ENCODE measurements at places on chromosomes 4 and X.

- peak; percentile 92 for DNase-seq
These were observed 26.5 kb upstream of the IRAK1 start for GRCh38 chrX:154046031-154046781.

DNA sequence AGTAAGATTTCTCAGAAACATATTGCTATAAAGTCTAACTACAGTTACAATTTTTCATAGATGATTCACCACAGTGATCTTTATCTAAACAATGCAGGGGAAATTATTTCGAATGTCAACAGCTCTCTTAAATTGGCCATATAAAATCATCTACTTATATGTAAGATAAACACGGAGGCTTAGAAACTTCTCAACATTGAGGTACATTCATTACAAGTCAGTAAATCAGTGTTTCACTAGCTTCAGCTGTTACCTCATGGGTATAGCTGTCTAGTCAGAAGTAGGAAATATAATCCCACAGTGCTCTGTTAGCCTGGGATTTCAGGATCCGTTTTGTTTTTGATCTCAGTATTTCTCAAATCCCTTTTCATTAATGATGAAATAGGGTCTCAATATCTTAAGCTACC lies 43.2 kb downstream of the PCDH7 start:
- DNase-seq = peak; percentile 37

DNA sequence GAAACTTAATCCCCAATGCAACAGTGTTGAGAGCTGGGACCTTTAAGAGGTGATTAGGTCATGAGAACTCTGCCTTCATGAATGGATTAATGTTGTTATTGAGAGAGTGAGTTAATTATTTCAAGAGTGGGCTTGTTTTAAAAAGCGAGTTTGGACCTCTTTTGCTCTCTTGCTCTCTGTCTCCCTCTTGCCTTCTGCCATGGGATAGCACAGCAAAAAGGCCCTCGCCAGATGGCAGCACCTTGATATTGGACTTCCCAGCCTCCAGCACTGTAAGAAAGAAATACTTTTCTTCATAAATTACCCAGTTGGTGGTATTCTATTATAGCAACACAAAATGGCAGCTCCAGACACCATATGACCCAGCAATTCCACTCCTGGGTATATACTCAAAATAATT lies 7.0 kb upstream of the ATP6AP2 start:
- DNase-seq = peak; percentile 15

DNA sequence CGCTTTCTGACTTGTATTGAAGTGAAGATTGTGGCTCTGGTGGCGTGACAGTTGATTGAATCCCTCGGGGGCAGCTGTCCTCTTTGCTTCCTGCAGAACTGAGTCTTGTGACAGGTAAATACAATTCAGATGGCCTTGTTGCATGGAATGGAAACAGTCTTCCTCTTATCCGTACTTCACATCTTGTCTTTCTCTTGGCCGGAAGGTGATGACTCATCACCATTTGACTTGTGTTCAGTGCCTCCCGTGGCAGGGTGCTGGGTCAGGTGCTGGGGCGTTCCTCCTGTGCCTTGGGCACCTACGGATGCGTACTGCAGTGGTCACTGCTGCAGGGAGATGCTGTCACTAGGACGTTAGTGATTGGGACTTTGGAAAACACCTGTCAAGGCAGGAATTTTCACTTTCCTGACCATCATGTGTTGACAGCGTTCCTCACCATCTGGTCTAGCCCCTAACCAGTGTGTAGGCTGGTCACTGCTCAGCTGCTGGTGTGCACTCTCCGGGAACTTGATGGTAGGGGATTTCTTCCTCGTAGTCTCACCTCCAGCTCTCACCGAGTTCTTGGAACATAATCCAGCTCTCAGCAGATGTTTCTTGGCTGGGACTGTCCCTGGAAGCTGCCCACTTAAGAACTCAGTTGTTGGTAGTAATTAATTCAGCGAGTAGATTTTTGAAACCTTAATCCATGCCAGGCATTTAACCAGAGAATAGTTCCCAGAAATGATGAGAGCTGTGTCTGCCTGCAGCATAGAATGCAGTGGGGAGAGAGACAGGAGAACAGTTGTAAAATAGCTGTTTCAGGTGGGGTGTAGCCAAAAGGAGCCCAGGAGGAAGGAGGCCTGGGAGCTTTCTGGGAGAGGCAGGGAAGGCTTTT lies 7.2 kb downstream of the TBC1D14 start:
- DNase-seq = no peak

DNA sequence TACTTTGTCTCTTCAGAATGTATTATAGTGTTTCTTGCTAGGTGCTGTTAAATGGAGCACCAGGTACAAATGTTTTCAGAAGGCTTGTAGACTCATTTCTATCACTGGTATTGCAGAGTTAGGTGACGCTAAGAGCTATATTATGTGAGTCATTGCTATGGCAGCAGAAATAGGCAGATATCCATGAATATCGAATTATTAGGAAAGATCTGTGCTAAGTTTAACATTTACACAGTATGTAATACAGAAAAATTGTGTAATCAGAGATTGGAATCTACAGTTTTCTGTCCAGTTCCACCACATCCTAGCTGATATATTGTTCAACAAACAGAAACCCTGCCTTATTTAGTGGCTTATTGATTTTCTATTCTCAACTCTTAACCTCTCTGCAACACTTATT lies 1025.5 kb downstream of the STIM2 start:
- no peak for DNase-seq

DNA sequence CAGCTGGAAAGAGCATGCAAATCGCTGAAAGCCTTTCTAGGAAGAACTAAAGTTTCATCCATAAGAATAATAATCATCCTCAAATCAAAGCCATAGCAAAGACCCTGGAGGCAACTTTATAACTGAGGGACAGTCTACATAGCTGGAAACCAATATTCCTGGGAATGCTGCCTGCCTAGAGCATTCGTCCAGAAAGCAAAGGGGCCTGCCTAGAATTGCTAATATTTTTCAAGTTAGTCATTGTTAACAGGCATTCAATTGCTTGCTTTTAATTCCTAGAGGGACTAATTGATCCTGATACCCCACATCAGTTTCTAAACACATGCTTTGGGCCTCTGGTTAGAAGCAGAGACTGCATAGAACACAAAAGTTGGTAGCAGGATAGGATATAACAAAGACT lies 4.2 kb upstream of the PPARGC1A start:
- DNase-seq = no peak

DNA sequence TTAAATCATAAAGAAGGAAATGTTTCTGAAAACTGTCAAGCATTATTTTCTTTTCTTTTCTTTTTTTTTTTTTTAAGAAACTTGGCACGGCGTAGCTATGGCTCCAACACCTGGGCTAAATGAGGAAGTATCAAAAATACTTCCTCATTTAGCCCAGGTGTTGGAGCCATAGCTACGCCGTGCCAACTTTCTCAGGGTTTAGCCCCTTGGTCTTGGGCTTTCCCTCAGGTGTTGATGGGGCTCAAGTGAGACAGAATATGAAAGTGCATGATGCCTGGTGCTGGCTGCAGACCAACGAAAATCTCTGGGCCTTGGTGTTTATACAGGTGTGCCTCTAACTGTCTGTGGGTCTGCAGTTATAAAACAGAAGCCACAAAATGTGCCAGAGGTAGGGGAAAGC lies 132.7 kb downstream of the ARHGAP24 start:
- no peak for DNase-seq

DNA sequence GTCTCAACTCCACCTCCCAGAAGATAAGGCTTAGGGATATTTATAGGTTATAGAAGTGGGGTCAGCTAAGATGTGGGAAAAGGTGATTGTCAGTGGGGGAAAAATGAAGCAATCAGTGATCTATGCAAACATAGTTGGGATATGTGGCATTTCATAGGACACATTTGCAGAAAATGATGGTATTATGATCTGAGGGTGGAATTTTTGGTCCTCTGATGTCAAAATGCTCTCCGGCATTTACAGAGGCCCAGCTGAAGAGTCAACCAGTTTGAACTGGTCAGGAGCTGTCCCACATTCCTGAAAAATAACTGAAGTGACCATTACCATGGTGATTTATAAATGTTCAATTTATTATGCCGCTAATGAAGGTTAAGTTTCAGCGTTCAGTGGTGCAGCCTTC lies 12.2 kb upstream of the HPGD start:
- DNase-seq = no peak

GRCh38 chr4:143713553-143713952 lies 13.1 kb upstream of the FREM3 start:
- DNase-seq = no peak

GRCh38 chrX:1433646-1434357 lies 18.9 kb downstream of the ASMTL start:
- DNase-seq = no peak

DNA sequence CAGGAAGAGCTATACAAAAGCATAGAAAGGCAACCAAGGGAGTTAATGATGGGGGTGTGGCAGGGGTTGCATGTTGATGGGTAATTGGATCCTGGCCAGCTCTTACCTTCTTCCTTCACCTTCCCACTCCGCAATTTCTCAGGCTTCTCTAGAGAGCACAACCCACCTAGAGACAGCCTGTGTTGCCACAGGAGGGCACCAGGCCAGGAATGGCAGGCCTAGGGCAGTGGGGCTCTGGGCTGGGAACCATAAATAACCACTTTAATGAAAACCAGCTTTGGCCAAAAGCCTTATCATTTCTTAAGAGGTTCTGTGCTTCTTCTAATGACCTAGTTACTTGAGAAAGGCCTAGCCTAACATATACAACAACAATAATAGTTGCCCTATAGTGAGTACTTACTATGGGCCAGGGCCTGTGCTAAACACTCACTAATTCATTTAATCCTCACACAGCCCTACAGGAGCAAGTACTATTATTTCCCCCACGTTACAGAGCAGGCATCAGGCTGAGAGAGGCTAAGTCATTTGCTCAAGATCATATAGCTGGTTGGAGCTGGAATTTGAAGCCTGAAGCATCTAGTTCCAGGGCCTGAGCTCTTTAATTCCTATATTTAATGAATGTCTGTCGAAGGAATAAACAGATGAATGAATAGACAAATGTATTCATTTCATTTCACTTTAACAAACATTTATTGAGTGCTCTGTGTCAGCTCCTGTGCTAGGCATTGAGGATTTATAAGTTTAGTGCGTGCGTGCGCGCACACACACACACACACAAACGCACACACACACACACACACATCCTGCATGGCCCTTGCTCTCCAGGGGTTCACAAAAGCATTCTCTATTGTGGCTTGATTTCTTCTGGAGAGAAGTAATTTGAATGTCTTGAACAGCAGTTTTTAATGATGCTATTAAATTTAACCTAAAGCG lies 66.8 kb downstream of the RTL9 start:
- peak; percentile 32 for DNase-seq

- no peak for DNase-seq
These were observed 30.3 kb upstream of the BRS3 start for GRCh38 chrX:136457303-136457917.

GRCh38 chrX:115563633-115564162 lies 2.7 kb downstream of the PLS3 start:
- no peak for DNase-seq

DNA sequence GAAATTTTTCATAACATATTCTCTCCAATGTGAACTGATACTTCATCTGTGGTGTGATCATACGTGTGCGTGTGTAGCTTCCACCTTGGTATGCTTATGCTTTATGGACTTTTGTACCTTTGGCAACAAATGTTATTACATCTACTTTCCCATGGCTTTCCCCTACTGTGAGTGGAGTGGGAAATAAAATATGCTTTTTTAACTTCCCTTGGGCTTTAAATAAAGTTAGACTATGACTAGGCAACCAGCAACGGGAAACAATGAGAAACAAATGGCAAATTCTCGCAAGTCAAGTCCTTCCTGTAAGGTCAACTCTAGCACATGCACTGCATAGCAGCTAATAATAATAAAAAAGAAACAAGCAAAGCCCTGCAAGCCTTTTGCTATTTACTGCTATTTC lies 205.0 kb upstream of the PDE5A start:
- DNase-seq = peak; percentile 81

GRCh38 chr4:142473960-142474338 lies 372.2 kb downstream of the INPP4B start:
- DNase-seq = no peak

GRCh38 chrX:68146054-68146453 lies 287.2 kb downstream of the OPHN1 start:
- DNase-seq = peak; percentile 49

DNA sequence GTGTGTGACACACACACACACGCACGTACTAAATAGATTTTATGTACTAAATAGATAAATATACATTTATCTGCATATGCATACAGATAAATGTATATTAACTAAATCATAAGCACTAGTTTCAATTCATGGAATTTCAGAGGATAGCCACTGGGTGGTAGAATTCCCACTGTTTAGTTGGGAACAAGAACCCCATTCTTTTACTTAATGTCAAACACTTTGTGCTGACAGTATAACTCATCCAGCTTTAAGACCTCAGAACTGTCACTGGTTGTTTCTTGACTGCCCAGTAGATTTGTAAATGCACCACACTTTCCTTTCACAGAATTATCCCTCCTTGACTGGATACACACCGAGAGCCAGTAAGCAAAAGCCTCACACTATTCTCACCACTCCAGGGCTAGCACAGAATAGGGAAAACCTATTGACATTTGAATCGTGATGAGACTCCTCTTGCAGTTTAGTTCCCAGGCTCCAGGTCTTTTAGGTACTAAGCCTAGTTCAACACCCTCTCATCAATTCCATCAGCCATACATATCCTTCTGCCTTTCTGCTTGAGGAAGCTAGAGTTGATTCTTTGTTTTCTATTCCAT lies 32.4 kb downstream of the PPARGC1A start:
- DNase-seq = peak; percentile 44

DNA sequence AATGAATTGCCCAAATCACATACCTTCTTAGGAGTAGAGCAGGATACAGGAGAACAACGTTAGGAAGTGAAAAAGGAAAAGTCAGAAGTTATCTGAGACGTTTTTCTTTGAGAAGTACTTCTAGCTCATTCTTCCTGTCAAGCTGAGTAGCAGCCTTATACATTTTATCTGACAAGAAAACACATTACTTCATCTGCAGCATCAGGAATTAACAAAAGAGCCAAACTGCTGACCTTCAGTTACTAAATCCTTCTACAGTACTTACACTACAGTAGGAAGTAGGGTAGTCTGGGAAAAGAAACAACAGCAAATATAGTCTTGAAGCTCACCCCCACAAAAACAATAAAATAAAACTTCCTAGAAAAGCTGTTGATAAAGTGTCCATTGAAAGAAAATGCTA lies 57.0 kb downstream of the ATP11C start:
- DNase-seq = no peak

DNA sequence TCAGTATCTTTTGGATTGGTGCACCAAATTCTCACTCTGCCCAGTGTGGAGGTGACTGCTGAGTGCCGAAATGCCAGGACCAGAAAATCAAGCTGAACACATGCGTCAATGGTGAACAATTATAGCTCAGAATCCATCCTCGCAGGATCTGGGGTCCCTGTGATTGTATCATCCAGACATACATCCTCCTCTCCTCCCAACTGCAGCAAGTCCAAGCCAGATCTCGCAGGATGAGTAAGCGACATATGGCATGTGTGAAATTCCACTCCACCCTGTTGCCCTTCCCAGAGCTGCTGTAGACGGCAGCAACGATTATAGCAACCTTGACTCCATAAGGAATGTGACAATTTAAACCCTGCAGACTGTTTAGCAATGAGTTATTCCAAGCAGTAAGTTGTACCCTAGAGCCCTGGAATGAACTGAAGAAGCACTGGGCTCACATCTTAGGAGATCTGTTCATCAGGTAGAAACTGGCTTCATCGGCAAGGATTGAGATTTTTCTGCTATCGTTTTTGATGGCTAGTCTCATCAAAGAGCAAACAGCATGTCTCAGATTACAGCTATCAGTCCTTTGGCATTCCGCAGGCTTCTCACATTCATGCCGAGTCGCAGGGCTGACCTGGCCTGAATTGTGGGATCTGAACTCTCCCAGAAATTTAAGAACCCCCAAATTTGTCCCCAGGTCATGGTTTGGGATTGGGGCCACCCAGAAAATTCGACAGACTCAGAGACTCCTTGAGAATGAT lies 35.5 kb upstream of the SORBS2 start:
- DNase-seq = peak; percentile 98

GRCh38 chrX:79270401-79270800 lies 96.7 kb downstream of the ITM2A start:
- peak; percentile 10 for DNase-seq
